ENCODE measurements at places on chromosomes 12 and 14. TPM values are rescaled to one million over a fixed set of nuclear protein-coding genes. Genes with fewer than 3 reads are reported as not detected.

Gene IGF1
- total RNA-seq: 0.39 TPM

Gene ZFYVE26
- total RNA-seq: 26.7 TPM

Gene KRT72
- total RNA-seq: not detected

Gene NGB
- total RNA-seq: not detected

Gene DHRS2
- total RNA-seq: not detected

Gene HSPB8
- total RNA-seq: 33.8 TPM

Gene PMCH
- 0.30 TPM for total RNA-seq

Gene ABCB9
- total RNA-seq: 16.4 TPM

Gene CDKN3
- 4.4 TPM for total RNA-seq

Gene ATXN7L3B
- total RNA-seq: 23.7 TPM
